HFFc6 (cell line): ENCODE measurements at places on chromosomes 13 and 19.

- peak; percentile 9 for DNase-seq
Measured at GRCh38 chr19:50414864-50415660, 3.7 kb upstream of the SPIB start.

DNA sequence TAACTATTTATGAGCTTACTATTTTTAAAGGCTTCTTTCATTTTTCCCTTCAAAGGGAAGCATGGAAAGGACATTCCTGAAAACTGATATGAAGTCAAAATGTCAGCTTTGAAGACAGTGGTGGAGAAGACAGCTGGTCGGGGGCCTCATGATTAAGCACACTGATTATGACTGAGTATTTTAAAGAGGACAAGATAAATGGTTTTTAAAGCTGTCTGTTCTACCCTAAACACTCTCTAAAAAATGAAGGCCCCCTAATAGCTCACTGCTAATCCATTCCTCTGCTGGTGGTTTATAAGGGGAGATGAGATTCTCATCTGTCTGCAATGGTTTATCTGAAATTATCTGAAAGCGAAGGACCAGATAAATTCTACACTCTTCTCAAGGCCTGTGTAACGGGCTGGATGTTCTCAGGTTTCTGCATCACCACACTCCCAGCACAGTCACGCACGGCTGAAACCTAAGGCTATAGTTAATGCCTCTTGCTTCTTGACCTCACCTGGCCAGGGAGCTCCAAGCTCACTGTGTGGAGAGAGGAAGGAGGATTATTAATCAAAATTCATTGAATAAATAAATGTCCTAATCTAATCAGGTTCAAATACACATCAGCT lies 86.9 kb upstream of the DOCK9 start:
- DNase-seq = no peak

DNA sequence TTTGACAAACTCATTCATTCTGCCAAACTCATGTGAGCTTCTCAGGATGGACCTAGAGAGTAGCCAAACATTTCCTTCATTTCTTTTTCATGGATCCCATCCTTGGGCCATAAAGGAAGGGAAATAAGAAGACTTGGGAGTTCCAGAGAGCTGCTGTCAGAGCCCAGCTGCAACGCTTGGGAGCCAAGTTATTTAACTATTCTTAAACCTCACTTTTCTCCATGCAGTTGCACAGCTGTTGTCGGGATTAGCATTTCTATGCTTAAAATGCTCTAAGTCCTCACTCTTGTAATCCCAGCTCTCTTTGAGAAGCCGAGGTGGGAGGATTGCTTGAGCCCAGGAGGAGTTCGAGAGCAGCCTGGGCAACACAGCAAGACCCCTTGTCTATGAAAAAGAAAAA lies 11.7 kb upstream of the CASP14 start:
- no peak for DNase-seq

GRCh38 chr13:94550062-94550738 lies 45.8 kb downstream of the TGDS start:
- peak; percentile 17 for DNase-seq
